ENCODE measurements at places on chromosomes 3 and 15.

DNA sequence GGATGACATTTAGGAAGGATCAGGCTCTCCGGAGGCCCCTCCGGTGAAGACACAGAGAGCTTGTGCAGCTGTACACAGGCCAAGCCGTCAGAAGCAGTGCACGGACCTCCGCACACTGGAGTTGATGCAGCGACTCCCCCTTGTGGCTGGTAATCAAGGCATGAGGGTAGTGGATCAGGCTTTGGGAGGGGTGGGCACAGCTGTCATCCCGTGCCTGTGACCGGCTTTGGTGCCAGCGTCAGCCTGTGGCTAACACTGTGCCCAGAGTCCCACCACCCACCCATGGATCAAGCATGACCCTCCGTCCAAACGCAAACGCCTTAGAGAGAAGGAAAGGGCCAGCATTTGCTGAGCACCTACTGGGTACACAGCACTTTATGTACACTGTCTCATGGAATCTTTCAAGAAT lies 8.2 kb upstream of the GRIP2 start:
- peak; percentile 37 for DNase-seq

DNA sequence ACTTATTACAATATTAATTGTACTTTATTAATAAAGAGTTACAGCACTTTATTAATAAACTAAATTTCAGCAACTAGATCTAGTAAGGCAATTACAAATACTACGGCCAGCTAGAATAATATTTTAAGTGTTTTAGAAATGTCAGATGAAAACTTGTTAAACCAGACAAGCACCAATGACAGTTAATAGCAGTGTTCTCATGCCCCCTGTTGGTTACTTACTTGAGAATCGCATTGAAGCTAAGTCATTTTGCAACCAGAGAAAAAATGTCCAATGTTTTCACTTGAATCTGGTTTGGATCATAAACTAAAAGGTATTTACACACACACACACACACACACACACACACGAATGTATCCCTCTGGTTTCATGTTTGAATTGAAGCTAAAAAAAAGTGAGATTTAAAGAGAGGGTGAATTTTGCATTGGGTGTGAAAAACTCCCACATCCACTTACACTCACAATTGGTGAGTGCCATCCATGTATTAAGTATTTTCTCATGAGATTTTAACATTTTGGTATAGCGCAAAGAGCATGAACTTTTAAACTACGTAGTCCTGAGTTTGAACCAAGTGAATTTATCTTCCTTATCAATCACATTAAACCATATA lies 347.7 kb downstream of the ZBBX start:
- DNase-seq: no peak

GRCh38 chr3:134106580-134106979 lies 76.9 kb upstream of the SLCO2A1 start:
- DNase-seq: no peak

- no peak for DNase-seq
These were observed 3.0 kb downstream of the ROBO2 start for GRCh38 chr3:77042882-77043281.

GRCh38 chr15:82597815-82598214 lies 49.3 kb downstream of the CPEB1 start:
- DNase-seq: no peak

DNA sequence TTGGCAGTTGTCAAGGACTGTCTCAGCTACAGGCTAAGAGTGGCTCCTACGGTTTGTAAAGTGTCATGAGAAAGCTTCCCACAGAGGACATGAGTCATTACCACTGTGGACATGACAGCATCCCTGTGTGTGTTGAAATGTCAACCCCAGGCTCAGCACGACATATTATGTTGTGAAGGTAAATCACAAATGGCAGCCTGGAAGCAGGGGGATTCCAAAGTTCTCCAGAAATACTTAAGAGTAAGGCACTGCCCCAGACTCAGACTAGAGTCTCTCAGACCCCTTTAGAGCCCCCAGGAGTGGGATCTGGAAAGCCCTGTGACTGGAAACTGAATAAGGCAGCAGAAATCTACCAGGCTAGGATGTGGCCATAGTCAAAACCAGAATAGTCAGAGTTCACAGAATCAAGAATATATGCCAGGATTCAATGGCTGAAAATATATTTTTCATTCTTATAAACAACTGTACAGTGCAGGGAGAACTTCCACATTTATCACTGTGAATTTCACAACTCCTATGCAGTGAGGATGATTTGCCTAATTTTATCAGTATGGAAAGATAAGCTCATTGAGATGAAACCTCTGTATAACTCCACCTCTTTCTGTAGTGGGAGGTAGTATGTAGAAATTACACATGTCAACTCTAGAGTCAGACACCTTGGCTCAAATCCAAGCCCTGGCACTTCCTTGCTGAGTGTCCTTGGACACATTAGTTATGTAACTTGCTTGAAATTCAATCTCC lies 237.1 kb upstream of the CFAP20DC start:
- peak; percentile 32 for DNase-seq

DNA sequence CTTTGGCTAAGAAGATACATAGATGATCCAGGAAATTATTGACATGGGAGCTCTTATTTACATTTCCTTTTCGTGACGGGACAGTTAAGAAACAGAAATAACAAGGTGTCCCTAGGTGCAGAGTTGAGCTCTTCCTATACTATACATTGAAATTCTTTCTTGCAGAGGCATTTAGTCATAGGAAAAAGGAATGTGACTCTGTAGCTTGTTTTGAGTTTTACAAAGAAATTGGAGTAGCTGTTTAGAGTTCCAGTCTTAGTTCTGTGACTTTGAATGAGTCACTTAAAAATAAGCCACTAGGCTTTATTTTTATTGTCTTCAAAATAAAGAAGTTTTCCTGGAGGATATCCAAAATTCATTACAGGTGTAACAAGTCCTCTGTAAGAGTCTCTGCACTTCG lies 723.5 kb upstream of the SGO1 start:
- no peak for DNase-seq

DNA sequence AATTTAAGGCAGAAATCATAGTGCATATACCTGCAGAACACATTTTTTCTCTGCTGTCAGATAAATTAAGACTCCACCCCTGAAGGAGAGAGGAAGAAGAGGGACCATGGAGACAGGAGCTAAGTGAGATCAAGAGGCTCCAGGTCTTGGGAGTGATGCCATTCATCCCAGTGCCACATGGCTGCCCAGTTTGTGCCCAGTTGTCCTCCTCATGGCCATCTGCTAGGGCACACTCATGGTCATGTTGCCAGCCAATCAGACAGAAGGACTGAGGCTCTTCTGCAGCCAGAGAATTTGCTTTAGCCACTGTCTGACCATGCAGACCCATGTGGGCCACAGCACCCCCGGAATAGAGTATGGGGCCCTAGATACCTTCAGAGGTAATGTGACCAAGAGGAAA lies 270.5 kb upstream of the PROK2 start:
- DNase-seq: no peak

DNA sequence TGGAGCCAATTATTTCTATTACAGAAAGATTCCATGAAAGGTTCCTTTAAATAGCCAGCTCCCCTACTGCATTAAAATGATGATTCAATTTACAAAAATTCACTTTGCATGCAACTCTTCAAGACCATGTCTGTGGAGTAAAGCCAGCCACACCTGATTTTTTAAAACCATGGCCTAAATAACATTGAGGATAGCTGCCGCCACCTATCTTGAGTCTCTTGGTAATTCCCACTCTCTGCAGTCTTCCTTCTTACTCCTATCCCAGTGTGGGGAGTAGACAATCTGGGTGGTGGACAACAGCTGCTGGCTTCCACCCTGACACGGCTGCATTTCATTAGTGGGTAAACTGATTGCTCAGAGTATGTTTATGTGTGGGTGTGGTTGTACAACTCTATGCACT lies 10.7 kb downstream of the LRTM1 start:
- no peak for DNase-seq

GRCh38 chr15:58369261-58369701 lies 62.5 kb upstream of the LIPC start:
- DNase-seq: no peak

GRCh38 chr3:77943598-77943997 lies 903.7 kb downstream of the ROBO2 start:
- DNase-seq: no peak

DNA sequence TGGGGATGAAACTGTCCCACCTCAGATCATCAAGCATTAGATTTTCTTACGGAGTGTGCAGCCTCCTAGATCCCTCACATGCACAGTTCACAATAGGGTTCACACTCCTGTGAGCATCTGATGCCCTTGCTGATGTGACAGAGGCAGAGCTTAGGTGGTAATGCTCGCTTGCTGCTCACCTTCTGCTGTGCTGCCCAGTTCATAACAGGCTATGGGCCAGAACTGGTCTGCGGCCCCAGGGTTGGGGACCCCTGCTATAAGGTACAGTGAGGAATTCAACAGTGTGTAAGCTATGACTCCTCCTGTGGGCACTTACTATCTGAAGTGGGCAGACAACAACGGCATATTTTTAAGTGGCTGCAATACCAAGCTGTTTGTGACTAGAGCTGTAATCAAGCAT lies 187.9 kb upstream of the BHLHE40 start:
- DNase-seq: no peak
